ENCODE measurements at places on chromosomes 11 and 22.

GRCh38 chr11:94134651-94135512 lies 6.2 kb downstream of the PANX1 start:
- no peak for DNase-seq

DNA sequence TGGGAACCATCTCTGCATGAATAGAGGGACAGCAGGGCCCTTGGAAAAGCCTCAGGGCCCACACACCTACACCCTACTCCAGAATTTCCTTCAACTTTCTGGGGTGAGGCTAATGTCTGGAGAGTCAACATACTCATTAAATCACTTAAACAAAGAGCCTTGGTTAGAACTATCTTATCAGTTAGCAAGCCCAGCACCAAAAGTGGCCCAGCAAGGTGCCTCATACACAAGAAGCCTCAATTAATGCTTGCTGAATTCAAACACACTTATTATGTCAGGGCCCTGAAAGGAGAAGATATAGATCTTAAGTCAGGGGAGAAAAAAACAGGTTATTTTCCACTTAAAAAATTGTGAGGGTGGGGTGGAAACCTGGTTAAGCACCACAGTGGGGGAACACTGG lies 61.4 kb downstream of the C11orf58 start:
- no peak for DNase-seq

- peak; percentile 51 for DNase-seq
These were observed 21.7 kb downstream of the SLC43A1 start for GRCh38 chr11:57493507-57494503.

- no peak for DNase-seq
These were observed 32.9 kb downstream of the TST start for GRCh38 chr22:36986242-36986821.

- DNase-seq: no peak
These were observed 40.0 kb downstream of the CSF2RB start for GRCh38 chr22:36953239-36954080.

DNA sequence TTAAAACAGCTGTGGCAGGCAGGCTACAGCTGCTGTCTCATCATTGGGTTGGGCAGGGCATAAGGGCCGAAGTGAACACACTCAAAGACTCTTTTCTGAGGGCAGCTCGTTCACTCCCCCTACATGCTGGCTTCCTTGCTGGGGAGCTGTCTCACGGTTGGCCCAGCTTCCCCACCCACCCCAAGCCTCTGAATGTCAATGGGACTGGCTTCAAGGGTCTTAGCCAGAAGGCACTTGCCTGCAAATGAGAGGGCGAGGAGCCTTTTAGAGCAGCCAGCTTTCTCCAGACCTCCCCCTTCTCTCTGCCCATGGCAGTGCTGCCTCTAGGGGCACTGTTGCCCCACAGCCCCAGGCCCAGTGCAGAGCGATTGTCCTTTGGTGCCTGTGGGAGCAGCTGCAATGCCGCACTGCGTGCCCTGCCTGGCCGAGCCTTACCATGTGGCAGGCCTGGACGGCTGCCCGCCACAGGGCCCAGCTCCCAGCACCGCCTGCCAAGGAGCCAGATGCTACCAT lies 94.7 kb upstream of the RASSF10 start:
- peak; percentile 83 for DNase-seq

DNA sequence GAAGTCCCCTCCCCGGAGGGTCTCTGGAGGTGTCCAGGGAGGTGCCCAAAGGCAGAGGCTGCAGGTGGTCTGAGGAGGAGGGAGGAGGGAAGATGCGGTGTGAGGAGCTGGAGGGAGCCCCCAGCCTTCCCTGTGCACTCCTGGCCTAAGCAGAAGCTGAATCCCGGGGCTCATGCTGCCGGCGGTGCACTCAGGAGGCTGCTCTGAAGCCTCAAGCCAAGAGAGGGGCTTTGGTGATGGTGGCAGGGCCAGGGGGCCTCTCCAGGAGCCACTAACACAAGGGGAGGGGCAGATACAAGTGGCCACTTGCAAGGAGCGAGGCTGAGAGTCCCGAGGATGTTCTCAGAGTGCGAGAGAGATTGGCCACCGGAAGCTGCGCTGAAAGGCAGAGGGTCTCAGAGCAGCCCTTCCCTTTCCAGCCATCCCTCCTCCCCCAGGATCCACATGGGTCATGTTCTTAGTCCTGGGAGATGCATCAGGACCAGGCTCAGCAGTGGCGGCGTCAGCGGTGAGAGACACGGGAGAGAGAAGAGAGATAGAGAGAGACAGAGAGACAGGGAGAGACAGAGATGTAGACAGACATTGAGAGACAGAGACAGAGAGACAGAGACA lies 774 bp upstream of the MRGPRG start:
- no peak for DNase-seq

GRCh38 chr22:35634015-35634414 lies 14.2 kb upstream of the APOL6 start:
- DNase-seq: no peak

DNA sequence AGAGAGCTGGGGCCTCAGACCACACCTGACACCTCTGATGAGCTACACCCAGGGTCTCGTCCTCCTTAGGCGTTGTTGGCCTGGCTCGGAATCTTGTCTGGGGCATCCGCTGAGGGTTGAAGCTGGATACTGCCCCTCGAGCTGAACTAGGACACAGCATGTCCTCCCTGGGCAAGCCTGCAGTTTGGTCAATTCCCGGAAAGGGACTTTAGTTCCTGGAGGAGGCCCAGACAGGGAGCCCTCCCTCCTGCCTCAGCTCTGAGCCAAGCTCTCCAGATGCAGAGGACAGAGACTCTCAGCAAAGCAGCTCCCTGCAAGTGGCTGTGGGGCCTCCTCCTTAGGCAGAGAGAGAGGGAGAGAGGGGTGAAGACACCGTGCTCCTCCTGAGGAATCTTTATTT lies 4.9 kb downstream of the APOL3 start:
- DNase-seq: peak; percentile 82

- peak; percentile 77 for DNase-seq
These were observed 4.3 kb upstream of the OSBPL5 start for GRCh38 chr11:3169255-3170043.

DNA sequence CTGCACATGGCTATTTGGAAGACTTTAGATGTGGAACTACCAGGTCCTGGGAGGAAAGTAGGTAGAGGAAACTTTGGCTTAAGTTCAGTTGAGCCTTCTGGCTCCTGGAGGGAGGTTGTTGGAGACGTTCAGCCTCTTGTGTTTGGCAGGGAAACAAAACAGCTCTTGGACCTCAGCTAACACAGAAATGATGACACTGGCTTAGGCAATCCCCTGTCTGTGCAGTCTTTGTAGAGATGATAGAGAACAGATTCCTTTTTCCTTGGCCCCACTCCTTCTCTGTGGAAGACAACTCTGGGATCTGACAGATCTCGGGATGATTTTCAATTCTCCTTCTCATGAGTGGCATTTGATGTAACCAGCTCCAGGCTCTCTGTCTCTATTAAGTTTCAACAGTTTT lies 428.5 kb downstream of the TMEM135 start:
- peak; percentile 52 for DNase-seq

DNA sequence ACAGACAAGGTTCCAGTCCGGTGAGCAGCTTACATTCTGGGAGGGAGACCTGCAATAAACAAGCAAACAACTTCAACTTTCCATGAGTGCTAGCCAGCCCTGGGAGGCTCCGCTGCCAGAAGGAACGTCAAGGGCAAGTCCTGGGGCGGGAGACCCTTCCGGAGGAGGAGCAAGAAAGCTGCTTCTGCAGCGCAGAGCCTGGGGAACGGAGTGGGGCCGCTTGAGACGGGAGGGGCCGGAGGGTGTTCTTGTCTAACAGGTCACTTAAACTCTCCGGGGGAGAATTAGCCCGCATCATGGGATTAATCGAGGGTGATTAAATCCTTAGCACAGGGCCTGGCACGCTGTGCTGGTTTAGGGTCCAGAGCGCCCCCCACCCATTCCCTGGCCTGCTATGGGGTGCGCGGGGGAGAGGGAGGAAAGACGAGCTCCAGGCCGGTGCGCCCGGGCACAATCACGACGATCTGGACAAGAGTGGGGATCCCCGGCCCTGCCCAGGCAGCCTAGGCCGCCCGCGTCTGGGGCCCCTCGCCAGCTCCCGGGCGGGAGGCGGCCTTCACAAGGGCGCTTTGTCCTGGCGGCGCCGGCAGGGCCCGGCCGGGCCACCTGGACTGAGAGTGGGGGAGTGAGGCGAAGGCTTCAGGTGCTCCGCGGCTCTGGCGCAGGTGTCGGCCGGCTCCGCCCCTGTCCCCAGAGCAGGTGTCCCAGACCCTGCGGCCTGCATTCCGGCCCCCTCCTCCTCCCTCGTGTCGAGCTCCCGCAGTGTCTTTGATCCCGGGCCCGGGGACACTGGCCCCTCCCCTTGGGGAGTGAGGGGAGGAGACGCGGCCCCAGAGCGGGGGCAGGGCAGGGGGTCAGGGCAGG lies 663 bp upstream of the LARGE2 start:
- DNase-seq: peak; percentile 43

DNA sequence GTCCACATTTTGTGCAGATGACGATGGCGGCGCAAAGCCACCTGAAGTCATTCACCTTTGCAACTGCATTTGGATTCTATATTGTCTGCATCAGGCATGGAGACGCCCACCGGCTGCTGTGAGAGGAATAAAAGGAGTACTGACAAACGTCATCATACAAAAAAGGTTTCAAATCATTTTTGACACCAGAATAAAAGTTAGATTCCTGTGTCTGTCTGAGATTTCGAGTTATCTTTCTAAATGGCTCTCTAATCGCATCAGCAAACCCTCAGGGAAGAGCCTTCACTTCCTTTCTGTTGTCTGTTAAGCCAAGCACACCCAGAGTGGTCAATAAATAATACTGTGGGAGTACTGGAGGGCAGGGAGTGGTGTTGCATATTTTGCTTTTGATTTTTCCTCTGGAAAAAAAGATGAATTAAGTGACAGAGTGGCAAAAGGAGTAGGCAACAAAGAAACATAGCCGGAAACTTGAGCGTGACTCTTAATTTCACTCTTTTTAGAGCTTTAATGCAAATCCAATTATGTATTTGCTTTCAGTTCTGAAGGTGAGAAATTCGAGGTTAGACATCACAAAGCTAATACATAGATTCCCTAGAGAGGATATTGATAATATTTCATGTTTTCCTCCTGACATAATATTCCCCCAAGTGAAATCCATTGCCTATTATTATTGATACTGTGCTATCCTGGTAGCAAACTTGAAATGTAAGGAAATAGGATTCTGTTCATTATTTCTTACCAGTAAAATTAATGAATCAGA lies 150.8 kb upstream of the MTMR2 start:
- no peak for DNase-seq

DNA sequence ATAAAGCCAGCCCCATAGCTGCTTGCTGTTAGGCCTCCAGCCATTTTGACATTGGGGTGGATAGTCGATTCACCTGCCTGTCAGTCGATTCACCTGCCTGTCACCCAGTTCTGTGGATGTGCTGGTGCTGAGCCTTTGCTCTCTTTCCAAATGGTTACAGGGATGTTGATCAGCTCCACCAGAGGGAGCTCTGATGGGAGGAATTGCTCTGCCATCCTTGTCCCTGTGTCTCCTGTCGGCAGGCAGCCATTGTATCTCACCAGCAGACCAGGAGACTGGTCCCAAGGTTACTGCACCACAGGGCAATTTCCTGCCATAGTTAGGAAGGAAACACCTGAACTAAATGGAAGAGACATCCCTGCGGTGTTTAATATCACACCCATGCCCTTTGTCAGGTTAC lies 6.1 kb downstream of the MPEG1 start:
- DNase-seq: no peak

DNA sequence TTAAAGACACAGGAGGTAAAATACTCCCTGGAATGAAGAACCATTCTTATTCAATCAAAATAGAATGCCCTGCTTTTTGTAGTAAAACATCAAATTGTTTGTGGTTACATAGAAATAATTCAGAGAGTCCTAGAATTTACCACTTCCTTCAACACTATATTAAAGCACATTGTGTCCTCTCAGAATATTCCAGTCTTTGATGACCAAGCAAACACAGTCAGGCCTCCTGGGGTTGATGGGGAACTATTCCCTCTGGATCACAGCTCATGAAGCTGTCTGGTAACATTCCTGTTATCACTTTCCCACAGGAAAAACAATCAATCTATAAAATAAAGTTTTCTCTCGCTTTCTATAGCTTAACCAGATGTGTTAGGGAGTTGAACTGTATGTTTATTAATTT lies 389.3 kb downstream of the KCNA4 start:
- no peak for DNase-seq

- DNase-seq: peak; percentile 42
These were observed 54.8 kb upstream of the PHF21B start for GRCh38 chr22:45064313-45065278.

DNA sequence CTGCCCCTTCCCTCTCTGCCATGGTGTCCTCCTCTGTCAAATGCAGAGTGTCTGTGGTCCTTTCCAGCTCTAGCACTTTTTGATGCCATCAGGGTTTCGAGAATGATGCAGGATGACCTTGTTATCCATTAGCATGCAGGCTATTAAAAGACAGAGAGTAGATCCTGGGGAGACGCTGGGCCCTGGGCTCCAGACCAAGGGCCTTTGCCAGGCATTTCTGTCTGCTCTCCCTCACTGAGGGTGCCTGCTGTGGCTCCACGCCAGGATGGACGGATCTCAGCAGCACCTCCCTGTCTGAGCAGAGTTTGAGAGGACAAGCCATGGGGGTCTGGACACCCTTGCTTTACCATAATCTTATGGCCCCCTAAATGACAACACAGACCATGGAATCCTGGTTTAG lies 110.8 kb upstream of the CD82 start:
- no peak for DNase-seq

GRCh38 chr22:49446145-49446758 lies 381.4 kb downstream of the BRD1 start:
- no peak for DNase-seq

DNA sequence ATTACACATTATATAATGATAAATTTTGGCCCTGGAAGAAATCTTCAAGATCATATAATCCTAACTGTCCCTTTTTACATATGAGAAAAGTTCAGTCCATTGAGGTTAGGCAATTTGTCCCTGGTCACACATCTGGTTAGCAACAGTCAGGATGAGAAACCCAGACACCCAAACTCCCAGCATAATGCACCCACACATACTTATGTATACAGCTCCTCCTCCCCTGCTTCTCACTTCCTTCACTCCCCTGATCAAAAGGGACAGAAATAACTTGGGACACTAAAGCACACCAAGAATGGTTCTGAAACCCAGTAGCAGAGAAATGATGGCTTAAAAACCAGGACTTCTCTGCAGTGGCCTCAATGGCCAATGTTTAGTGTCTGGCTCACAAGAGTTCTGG lies 11.1 kb downstream of the NUMA1 start:
- DNase-seq: no peak

- DNase-seq: no peak
These were observed 1.9 kb upstream of the CTSF start for GRCh38 chr11:66570079-66570849.

DNA sequence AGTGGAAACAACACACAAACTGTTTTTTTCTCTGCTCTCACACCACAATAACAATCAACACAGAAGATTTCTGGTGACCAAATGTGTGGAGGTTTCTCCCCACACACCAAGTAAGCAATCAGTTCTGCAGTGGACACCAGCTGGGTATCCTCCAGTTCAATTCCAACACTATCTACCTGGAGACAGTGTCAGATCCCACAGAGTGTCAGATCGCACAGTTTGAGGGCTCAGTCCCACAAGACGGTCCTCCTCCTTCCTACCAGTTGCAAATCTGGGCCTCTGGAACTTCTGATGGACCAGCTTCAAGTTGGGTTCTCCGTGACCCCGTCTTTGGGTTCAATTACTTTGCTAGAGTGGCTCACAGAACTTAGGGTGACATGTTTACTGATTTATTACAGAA lies 9.0 kb downstream of the SWAP70 start:
- DNase-seq: no peak

GRCh38 chr22:46628756-46629155 lies 8.6 kb downstream of the GRAMD4 start:
- DNase-seq: no peak

- peak; percentile 40 for DNase-seq
These were observed 9.3 kb downstream of the OSBPL5 start for GRCh38 chr11:3155691-3156258.

Measured in left hindlimb (tissue), 1 donor.